ENCODE measurements at places on chromosomes 3 and 15. TPM values are rescaled to one million over a fixed set of nuclear protein-coding genes. Genes with fewer than 3 reads are reported as not detected.
A peak's percentile ranks its signal among the peaks of the same experiment; 100 is the strongest.

DNA sequence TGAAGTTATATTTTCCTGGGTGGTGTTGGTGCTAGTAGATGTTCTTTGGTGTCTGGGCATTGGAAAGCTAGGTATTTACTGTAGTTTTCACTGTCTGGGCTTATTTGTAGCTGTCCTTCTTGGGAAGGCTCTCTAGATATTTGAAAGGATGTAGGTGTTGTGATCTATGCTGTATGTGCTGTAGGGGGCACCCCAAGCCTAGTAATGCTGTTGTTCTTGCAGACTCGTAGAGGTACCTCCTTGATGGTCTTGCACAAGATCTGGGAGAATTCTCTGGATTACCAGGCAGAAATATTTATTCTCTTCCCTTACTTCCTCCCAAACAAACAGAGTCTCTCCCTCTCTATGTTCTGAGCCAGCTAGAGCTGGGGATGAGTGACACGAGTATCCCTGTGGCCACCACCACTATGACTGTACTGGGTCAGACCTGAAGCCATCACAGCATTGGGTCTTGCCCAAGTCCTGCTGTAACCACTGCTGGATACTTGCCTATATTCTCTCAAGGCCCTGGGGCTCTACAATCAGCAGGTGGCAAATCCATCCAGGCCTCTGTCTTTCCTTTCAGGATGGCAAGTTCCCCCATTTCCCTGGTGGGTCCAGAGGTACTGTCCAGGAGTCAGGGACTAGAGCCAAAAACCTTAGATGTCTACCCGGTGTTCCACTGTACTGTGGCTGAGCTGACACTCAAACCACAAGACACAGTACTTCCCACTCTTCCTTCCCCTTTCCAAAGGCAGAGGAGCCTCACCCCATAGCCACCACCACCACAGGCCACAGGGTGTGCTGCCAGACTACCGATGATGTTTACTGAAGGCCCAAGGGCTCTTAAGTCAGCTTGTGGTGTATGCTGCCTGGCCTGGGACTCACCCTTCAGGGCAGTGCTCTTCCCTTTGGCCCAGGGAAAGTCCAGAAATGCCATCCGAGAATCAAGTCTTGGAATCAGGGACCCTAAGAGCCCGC is 195.2 kb upstream of the DPPA4 start:
- peak; percentile 41 for DNase-seq

Gene GMNC
- total RNA-seq = not detected

DNA sequence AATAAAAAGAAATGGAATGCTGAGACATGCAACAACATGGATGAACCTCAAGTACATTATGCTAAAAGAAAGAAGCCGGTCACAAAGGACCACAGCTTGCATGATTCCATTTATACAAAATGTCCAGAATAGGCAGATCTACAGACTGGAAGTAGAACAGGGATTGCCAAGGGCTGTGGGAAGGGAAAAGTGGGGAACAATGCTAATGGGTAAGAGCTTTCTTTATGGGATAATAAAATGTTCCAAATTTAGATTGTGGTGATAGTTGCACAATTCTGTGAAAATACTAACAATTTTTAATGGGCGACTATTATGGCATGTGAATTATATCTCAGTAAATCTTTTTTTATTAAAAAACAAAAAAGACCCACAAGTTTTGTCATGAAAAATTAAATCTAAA is 106.2 kb downstream of the TMCO5A start:
- DNase-seq = no peak

DNA sequence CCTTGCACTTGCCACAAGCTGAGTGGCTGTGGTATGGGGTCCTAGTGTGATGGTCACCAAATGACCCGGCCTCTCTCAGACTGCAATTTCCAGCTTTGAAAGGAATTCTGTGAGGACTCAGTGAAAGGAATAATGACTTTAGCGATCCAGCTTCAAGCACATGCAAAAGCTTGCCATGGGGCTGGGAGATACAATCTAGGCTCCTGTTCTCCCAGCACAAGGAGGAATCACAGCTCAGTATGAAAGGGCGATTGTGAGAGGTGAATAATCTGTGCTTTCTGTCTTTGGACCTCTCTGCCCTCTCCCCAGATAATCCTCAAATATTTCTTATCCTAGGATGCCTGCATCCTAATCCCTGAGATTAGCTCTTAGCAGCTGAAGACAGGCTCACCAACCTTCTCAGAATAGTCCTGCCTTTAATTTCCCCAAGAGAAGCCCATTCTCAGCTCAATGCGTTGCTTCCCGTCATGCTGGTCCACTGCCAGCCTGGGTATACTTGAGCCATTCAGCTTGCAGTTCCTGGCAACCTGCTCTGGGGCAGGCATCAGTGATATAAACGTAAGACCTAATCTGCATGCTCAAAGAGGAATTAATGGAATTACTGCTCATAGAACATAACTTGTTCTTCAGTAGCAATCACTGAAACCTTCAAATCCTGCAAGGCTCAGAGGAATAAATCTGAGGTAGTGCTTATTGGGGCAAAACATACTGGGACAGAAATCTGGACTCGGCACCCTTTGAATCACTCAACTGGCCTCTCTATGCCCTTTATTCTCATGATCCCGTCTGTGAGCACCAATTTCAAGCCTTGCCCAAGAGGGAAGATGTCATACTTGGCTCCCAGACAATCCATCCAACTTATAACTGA is 15.1 kb downstream of the TLNRD1 start:
- no peak for DNase-seq

Gene GORASP1
- 57.1 TPM for total RNA-seq

- DNase-seq = no peak
These were observed 71.9 kb downstream of the SMAD3 start for GRCh38 chr15:67137319-67137718.

Gene MED12L
- 0.78 TPM for total RNA-seq

- no peak for DNase-seq
These were observed 76.6 kb downstream of the GSK3B start for GRCh38 chr3:120017692-120018091.

- no peak for DNase-seq
These were observed 160.2 kb downstream of the SPATA16 start for GRCh38 chr3:172980849-172981248.

Gene GOLGA8R
- total RNA-seq = 4.6 TPM

Gene MINDY2
- total RNA-seq = 17.3 TPM

Gene DPH3
- 15.4 TPM for total RNA-seq

GRCh38 chr3:11724615-11725339 is 81.1 kb upstream of the VGLL4 start:
- no peak for DNase-seq

Gene ABI3BP
- not detected for total RNA-seq

- DNase-seq = no peak
These were observed 4.7 kb upstream of the COPB2 start for GRCh38 chr3:139394116-139394515.

DNA sequence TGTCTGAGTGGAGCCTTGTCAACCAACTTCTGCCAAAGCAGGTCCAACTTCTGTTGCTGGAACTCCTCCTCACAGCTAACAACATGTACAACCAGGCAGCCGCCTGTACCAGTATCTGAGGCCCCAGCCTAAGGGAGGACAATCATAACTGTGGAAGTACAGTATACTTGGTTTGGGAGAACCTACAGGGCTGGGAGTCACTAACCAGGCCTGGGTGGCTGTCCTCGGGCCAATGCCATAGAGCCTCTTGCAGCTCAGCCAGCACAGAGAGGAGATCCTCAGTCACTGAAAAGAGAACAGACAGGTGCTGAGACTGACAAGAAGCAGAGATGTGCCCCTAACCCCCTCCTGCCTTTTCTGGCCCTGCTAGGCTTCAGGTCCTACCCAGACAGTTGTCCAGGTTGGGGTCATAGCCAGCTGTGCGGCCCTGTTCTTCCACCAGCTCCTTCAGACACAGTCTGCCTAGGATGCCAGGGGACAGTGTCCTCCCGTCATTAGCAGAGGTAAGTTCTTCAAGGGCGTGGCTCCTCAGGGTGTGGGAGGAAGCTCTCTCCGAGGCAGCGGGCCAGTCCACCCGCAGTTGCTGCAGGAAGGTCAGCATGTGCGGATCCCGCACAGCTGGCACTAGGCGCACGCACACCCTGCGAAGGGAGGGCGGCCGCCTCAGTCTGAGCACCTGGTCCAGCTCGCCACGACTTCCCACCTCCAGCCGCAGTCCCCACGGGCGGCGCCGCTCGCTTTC is 980 bp downstream of the DALRD3 start:
- DNase-seq = no peak

DNA sequence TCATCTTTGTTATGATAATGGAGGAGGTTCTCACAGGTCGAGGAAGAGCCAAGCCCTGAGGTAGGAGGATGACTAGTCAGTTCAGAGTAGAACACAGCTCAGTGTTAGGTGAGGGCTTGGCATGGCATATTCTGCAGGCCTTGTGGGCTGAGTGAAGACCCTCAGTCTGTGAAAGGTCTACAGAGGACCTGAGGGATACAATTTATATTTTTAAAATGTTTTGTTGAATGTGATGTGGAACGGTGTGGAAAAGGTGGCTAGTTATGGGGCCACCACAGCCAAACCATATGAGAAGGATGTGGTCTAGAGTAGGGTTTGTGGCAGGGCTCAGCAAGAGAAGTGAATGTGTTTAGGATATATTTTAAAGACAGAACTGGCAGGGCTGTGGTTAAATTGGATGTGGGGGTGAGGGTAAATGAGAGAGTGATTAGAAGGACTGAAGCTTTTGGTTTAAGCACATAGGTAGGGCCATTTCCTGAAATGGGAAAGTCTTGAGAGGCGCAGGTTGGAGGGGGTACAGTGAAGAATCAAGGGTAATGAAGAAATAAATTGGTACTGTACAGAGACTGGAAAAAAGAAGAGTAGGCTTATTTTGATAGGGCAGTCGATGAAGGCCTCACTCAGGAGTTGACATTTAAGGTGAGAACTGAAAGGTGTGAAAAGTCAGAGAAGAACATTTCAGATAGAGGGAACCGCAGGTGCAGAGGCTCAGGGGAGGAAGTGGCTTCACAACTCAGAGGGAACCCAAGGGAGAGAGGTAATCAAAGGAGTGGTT is 60.5 kb downstream of the SPTSSB start:
- DNase-seq = peak; percentile 79

Gene SCG5
- 0.35 TPM for total RNA-seq

DNA sequence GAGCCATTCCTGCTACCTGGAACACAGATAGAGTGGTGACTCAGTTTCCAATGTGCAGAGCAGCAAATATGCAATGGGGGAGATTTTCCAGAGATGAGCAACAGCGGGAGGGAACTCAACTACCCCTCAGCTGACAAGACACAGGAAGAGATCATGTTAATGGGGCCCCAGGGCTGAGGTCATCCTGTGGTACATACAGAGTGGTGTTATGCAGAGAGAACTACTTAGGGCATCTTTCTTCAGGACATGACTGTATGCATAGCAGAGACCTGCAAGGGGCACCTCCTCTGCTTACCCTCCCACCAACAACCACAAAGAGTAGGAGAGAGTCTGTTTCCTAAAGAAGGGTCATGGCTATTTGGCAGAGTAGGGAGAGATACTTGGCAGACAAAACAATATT is 6.8 kb upstream of the TBC1D5 start:
- no peak for DNase-seq

DNA sequence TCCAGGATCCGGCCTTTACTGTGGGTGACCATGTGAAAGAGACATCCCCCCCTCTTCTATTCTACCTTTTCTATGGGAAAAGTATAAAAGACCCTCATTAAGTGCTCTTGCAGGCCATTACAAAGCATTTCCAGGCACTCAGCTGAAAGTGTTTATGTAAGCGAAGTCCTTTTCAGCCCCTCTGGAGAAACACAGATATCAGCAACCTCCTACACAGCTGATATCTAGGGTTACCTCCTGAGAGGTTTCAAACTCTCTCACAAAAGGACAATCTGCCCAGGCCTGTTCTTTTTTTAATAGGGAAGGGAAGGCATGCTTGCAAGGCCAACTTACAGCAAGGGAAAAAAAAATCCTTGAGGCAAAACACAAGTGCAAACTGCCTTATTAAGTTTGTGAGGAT is 12.6 kb downstream of the ETV5 start:
- DNase-seq = no peak

Gene IRAK2
- total RNA-seq = 4.8 TPM

GRCh38 chr3:136819392-136819730 is 435 bp downstream of the SLC35G2 start:
- peak; percentile 13 for DNase-seq

- DNase-seq = no peak
These were observed 365.1 kb upstream of the ICE2 start for GRCh38 chr15:60844010-60844409.

GRCh38 chr3:73828348-73828747 is 203.6 kb upstream of the PDZRN3 start:
- no peak for DNase-seq

Gene CXCR6
- total RNA-seq = 8.6 TPM

- DNase-seq = no peak
These were observed at the start of gene GPR87 for GRCh38 chr3:151316267-151316991. TSS of gene GPR87 (minus strand) at chr3:151316820. CDS start at chr3:151300100, 16,720 bp downstream.

DNA sequence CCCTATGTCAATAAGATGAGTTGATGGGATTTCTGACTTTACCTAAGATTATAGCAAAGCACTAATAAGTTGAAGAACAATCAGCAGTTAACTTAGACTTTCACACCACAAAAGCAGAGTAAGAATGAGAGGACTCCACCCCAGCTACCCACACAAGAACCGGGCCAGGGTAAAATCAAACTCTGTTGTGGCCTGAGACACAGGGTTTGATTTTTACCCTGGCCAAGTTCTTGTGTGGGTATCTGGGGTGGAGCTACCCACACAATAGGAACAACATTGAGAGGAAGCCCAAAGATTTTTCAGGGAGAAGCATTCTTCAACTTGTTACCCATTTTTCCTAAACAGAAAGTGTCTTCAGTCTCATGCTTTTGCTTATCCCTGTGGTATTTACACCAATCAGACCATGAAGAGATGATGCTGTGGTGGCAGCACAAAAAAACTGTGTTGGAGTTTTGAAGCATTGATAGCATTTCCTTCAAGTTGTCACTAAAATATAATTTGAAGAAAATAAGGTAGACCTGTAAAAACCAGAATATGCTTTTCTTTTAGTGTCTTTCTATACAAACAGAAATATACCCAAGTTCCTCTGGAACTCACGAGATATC is 25.6 kb downstream of the CPOX start:
- DNase-seq = peak; percentile 26

DNA sequence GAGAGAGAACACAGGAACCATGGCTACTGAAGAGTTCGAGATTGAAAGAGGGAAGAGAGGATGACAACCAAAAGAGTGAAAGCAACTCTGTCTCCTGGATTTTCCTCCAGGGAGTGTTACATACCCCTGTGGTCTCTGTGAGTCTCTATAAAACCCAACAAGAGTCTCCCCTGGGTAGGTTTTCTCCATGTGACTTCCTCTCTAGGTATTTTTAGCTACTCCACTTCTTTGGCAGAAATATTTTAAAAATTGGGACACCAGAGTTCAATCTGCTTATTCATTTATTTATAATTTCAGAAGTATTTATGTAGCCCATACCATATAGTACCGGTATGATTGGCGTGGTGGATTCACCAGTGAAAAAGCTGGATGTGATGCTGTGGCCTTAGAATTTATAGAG is 671.7 kb upstream of the NR2F2 start:
- DNase-seq = no peak

GRCh38 chr3:142270407-142270806 is 45.0 kb upstream of the GK5 start:
- DNase-seq = peak; percentile 46

- no peak for DNase-seq
These were observed 33.5 kb upstream of the USP8 start for GRCh38 chr15:50390554-50391264.

GRCh38 chr3:56144805-56145204 is 323.5 kb downstream of the ERC2 start:
- no peak for DNase-seq

All from CD4-positive, alpha-beta memory T cell (primary cell).